ENCODE measurements at places on chromosomes 4 and X.
A peak's percentile ranks its signal among the peaks of the same experiment; 100 is the strongest.

- DNase-seq, result no peak
Observed at GRCh38 chr4:170170861-170171260, 81.1 kb upstream of the AADAT start.

DNA sequence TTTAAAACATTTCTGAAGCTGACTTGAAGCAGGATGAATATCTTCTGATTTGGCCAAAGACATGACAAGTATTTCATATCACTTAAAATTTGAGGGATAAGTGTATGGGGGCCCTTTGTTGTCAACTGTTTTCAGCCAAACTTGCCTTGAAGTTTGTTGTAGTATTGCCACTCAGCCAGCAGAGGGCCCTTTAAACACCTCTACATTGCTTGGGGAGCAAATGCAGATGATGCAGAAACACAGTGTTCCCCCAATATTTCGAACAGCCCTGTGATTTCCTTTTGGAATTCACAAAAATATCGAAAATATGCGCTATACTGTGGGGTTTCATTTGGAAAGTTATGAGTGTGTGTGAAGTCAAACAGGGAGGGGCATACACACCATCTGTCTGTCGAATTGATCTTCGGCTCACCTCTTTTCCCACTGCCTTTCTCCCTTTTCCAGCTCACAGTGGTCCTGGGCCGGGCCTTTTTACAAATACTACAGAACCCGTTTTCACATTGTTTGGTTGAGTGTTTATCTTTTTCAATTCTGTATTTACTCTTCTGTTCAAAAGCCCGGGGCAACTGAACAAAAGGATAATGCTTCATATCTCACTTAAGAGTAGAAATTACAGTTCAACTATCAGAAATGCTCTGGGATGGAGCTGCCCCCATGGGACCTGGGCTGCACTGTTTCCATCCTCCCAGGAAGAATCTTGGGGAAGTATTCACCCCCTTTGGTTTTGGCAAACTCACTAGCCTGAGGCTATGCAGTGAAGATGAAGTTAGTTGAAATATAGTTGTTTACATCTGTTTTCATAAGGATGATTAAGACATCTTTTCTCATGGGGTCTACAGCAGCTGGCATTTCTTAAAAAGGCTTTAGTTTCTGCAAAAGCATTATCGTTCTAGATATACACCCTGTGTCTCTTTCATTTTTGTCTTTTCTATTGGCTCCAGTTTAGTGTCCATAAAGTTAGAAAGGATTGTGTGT, 137.6 kb downstream of the EGF start:
- peak; percentile 50 for DNase-seq

DNA sequence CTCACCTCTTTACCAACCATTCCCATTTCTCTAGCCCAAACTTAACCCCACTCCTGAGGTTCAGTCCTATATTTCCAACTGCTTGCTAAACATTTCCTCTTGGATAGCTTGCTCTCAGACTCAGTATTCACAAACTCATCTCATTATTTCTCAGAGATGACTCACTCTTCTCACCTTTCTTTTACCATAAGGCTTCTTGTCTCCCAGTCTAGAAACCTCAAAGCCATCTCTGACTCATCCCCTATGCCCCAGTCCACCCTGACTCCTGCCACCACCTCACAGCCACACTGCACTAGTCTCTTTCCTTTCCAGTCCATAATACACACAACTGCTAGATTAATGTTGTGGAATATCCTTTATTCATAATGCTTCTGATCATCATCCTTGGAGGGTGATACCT, 4.8 kb downstream of the FRMPD3 start:
- peak; percentile 23 for DNase-seq

- no peak for DNase-seq
Observed at GRCh38 chrX:40527543-40527942, 53.2 kb upstream of the ATP6AP2 start.

DNA sequence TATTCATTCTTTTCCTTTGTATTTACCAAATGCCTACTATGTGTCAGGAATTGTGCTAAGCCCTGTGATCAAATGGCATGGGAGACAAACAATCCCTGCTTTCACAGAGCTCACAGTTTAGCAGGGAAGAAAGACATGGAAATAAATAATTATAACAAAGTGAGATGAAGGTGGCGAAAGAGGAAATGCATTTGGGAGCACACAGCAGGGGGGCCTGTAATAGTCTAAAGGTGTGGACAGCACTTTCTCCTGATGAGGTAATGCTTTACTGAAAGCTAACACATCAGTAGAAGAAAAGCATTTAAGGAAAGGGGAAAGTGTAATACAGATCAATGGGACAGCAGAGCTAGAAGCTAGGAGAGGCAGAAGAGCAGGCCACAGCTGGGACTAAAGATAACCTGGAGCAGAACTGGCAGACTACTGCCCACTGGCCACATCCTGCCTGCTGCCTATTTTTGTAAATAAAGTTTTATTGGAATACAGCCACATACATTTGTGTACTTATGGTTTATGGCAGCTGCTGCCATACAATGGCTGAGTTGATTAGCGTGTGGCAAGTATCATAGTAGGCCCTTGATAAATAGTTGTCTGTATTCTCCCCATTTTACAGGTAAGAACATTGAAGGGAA, 67.1 kb upstream of the TAPT1 start:
- DNase-seq, result no peak

DNA sequence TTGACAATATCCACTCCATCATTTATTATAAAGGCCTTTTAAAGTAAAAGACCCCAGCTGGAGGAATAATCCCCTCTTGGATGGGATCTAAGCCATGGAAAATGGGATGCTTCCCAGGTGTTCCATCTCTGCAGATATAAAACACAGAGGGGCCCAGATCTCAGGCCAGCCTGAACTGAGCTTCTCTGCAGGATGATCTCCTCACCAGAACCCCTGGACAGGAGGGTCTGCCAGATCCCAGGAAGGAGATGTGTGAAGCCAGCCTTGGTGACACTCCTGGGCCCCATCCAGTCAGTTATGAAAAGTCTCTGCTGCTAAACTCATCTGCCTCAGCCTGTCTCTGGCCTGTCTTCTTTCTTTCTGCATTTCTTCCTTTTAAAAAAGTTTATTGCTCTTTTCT, 56.7 kb downstream of the HTRA3 start:
- no peak for DNase-seq

DNA sequence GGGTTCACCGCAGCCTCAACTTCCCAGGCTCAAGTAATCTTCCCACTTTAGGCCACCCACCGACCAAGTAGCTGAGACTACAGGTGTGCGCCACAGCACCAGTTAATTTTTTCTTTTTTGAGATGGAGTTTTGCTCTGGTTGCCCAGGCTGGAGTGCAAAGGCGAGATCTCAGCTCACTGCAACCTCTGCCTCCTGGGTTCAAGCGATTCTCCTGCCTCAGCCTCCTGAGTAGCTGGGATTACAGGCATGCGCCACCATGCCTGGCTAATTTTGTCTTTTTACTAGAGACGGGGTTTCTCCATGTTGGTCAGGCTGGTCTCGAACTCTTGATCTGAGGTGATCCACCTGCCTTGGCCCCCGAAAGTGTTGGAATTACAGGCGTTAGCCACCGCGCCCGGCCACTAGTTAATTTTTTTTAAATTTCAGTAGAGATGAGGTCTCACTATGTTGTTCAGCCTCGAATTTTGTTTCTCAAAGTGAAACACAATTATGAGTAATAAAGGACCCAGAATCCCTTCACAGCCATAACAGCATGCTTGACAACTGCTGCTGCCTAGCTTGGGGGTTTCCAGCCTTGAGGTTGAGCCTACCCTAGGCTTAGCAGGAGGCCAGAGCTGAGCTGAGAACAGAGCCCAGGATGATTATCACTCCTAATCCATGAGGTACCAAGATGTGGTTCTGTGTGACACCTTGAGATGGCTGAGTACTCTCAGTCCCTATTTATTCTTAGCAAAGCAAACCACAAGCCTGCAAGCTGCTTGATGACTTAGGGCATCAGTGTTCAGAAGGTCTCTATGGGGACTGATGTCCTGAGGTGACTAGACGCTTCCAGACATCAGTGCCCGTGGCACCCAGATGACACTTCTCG, 41.6 kb upstream of the NKRF start:
- no peak for DNase-seq

DNA sequence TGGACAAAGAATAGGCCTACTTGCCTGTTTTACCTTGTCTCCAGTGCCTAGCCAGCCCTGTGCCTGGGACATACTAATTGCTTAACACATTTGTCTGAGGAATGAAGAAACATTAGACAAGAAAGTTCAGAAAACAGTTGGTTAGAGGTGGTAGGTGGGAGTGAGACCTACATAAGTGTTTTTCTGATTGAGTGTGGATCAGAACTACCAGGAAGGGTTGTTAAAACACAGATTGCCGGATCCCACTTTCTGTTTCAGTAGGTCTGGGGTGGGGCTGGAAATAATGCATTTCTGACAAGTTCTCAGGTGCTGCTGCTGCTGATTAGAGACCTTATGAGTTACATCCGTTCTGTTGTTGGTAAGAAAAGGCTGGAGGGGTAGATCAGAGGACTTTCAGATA, 5.7 kb upstream of the JADE1 start:
- no peak for DNase-seq

GRCh38 chr4:110367156-110367555, 108.8 kb upstream of the ENPEP start:
- DNase-seq, result no peak

GRCh38 chrX:55056820-55057674, 17.8 kb upstream of the PAGE2B start:
- DNase-seq, result peak; percentile 16

GRCh38 chr4:38743866-38744265, 38.9 kb downstream of the TLR10 start:
- DNase-seq, result peak; percentile 20

DNA sequence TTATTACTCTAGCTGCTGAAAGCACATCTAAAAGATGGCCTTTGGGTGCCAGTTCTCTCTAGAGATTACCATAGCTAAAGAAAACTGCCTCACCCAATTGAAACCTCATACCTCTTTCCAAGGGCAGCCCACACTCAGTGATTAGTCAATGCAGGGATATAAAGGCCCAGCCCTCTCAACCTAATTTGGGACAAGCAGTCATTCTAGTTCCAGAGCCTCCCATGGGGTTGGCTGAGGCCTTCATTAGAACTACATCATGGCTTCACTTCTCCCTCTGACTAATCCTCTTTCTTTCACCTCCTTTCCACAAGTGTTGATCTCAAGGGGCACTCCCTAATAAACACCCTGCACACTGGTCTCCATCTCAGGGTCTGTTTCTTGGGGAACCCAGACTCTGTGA, 38.5 kb upstream of the C1GALT1C1 start:
- no peak for DNase-seq

DNA sequence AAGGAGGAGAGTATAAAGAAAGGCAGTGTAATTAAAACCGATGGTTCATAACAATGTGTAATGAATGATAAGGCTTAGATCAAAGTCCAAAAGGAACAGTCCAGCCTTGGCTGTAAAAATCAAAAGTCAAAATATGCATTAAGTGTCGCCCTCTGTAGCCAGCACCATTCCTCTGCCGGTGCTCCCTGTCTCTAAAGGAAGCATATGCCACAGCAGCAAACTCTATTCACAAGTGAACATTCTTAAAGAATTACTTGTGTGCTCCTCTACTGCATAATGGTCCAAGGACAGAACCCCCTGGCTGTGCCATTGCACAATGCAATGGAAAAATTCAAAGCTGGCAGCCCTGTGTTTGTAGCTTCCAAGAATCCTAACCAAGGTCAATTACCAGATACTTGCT, 16.3 kb upstream of the MBNL3 start:
- DNase-seq, result no peak

GRCh38 chr4:119854364-119854763, 212.3 kb downstream of the MAD2L1 start:
- no peak for DNase-seq

DNA sequence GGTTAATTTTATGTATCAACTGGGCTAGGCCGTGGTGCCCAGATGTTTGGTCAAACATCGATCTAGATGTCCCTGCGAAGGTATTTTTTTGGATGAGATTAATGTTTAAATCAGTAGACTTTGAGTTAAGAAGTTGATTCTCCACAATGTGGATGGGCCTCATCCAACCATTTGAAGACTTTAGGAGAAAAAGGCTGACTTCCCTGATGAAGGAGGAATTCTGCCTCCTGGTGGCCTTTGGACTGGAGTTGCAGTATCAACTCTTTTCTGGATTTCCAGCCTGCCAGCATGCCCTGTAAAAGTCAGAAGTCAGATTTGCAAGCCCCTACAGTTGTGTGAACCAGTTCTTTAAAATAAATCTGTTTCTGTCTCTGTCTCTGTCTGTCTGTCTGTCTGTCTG, 91.4 kb downstream of the STK32B start:
- DNase-seq, result peak; percentile 38

DNA sequence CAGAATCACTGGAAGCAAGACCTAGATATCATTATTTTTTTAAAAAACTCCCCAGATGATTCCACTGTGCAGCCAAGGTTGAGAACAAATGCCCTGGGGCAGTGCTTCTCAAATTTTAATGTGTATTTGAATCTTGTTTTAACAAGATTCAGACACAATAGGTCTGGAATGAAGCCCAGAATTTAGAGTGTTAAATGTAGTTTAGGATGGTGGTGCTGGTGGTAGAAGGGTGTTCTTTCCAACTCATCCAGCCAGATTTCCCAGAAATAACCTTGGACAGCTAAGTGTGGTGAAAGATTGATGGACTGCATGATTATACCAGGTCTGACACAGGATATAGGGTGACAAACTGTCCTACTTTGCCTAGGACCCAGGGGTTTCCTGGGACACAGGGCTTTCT, 120.1 kb upstream of the MED14 start:
- peak; percentile 20 for DNase-seq

DNA sequence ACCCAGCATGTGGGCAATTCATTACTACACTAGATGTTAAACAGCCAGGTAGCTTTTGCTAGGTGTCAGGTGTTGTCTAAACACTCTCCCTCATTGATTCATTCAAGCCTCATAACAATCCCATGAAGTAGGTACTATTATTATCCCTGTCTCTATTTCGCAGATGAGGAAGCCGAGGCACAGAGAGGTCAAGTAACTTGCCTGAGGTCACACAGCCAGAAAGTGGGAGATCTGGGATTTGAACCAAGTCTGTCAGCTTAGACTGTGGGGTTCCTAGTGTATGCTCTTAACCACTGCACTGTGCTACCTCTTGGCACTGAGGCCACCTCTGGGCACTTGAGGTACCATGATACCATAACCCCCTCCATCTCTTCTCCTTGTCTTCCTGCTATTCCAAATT, 17.4 kb upstream of the XPNPEP2 start:
- DNase-seq, result no peak

DNA sequence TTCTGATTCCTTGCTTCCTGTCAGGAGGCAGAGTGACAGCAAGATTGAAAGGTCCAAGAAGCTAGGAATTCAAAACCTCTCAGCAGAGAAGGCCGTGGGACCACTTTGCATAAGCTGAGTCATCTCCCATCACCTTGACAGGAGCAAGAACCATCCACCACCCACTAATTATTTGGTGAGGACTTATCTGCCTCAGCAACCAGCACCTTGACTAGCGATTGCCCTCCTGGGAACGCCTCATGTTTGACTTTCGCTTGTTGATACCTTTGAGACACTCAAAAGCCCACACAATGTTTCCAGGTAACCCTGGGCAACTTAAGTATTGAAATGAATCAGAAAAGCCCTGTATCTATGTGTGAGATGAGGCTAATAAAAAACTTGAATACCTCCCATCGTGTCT, 233.5 kb upstream of the GYPA start:
- DNase-seq, result no peak

DNA sequence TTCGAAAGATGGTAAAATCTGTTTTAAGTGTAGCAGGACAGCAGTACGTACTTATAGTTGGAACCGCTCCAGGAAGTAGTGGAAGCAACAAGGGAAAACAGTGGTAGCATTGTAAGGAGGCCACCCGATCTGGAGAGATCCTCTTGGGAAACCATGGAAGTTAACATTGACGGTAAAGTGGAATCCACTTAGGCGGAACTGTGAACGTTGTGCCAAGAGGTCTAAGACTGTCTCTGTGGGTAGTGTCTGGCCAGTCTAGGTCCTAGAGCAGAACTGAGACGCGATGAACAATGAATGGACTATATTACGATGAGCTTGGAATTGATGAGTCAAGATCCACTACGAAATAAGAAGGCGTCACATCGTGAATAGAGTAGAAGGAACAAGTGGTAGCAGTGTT, 124.0 kb downstream of the TENM3 start:
- no peak for DNase-seq
